ENCODE measurements at places on chromosomes 7 and 10. TPM values are rescaled to one million over a fixed set of nuclear protein-coding genes. Genes with fewer than 3 reads are reported as not detected.

DNA sequence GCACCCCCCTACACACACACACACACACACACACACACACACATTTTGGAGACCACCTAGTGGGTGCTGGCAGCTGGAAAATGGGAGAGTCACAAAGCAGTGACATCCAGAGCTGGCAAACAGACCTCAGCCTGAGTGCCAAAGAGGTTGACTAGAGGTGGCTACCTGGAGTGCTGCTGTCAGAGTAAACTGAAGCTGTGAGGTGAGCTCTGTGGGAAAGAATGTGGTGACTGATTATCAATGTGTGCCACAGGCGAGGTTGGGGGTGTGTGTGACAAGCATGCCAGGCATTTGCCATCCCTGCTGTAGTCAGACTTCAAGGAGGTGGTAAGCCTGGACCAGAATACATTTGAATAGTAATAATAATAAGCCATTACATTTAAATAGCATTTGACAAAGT, 120.6 kb downstream of the SLIT1 start:
- no peak for DNase-seq

GRCh38 chr10:17989908-17990767, 38.4 kb downstream of the SLC39A12 start:
- no peak for DNase-seq

GRCh38 chr7:8200717-8201116, 61.2 kb downstream of the ICA1 start:
- DNase-seq: no peak

GRCh38 chr10:60367431-60367830, 22.2 kb downstream of the ANK3 start:
- DNase-seq: no peak

GRCh38 chr10:130424418-130424817, 288.2 kb downstream of the GLRX3 start:
- no peak for DNase-seq

- no peak for DNase-seq
Measured at GRCh38 chr10:102597131-102597991, 46.9 kb upstream of the TRIM8 start.

TSPAN33 gene
- 68.8 TPM for total RNA-seq

ZNF853 gene
- total RNA-seq: 0.85 TPM

DNA sequence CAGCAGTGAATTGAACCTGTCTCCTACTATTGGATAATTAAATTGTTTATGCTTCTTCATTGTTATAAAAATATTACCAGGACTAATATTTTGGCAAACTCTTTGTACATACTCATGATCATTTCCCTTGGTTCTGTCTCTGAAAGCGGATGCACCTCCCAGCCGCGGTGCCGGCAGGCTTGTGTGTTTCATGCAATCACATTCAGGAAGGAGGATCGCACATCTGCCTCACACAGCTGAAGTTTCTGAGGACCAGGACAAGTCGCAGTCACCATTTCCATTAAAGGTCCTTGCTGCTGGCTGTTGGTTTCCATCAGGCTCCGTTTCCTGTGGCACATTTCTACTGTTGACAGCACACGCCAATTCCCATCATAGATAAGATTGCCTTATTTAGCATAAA, 117.8 kb upstream of the SHH start:
- DNase-seq: no peak

CNPY1 gene
- total RNA-seq: not detected

SPDYE5 gene
- not detected for total RNA-seq

ADAM12 gene
- total RNA-seq: 36.6 TPM

GRCh38 chr10:58998924-58999713, 177.3 kb upstream of the PHYHIPL start:
- DNase-seq: no peak

- no peak for DNase-seq
Measured at GRCh38 chr10:6699336-6699735, 119.3 kb upstream of the PRKCQ start.

RHEB gene
- total RNA-seq: 62.5 TPM

- no peak for DNase-seq
Measured at GRCh38 chr10:110175406-110175805, 32.0 kb upstream of the MXI1 start.

DNA sequence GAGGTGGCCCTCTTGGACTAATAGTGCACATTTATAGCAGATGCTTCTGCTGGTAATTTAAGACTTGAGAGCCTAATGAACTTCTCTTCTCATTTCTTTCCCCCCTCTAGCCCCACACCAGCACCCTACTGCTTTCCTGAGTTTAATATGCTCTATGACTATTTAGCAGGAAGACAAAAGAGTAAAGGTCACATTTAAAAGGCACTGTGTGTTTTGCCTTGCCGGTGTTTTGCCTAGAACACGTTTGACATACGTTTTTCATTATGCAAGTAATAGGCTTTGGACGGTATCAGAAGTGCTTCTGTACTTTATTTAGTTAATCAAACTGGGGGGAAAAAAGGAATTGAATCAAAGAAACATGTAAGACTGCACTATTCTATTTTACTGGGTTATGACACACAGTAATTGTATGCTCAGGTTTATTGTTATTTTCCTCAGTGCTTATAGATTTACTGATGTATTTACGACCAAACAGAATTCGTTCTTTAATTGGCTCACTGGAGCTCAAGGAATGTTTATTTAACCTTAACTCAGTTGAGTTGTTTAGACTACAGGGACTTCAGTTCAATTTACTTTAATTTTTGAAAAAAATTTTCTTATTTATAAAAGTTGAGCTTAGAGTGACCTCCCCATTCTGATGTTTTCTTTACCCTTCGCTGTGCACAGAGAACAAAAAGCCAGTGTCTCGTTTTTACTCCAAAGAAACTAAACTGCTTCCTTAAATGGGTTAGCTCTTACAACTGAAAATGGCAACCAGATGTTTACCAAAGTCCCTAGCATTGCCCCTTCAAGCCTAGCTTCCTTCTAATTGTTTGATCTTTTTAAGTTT, 35.4 kb downstream of the CPED1 start:
- DNase-seq: no peak

GRCh38 chr7:39153113-39153512, 175.4 kb downstream of the POU6F2 start:
- no peak for DNase-seq

PPP3CB gene
- total RNA-seq: 37.4 TPM

DNA sequence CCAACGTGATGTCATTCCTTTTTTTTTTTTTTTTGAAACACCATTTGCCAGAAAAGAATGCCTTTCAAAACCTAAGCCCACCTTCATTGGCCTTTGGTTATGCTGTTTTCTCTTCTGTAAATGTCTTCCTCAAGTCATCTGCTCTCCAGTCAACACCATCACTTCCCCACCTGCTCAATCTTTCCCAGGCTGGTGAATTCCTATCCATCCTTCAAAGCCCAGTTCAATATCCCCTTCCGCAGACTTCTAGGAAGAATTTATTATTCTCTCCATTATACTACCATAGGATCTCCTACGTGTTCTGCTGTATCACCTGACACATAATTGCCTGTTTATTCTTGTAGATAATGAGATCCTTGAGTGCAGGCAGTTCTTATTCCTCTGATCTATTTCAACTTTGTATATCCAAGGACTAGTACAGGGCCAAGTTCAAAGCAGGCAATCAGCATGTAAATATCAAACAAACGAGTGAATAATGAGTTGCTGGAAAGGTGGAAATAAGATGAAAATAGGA, 73.5 kb upstream of the PRR15 start:
- DNase-seq: no peak

DNA sequence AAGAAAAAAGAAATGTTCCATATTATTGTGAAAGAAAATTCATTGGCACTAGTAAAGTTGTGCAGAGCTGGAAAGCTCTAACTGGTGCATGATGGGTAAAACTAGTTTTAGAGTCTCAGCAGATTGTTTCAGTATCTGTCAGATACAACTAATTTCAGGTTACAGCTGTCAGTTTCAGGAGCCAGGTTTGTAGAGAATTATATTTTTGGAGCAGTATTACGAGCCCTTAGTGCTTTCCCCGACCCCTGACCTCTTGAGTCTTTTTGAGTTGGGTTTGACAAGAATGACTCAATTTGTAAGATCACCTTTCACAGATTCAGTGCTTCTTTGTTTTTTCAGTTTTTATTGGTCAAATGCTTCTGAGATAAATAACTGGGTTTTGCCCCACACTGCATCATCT, 366.4 kb upstream of the PLXDC2 start:
- DNase-seq: no peak

- DNase-seq: no peak
Measured at GRCh38 chr7:21514062-21514461, 28.8 kb upstream of the DNAH11 start.

NUDT13 gene
- 1.5 TPM for total RNA-seq

DNA sequence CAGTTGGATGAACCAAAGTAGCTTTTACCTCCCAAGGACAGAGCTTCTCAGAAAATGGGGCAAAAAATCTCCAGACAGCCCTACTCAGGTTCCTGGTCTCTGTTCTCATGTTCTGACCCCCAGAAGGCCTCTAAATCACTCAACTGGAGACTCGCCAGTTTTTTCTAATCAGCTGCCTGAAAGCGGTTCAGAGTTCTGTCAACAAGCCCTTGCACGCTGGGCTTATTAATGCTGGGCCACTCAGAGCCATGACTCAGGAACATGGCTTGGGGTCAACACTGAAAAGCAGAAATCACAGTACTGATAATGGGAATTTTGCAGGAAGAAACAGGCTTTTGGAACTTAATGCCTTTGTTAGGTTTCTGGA, 15.3 kb downstream of the ECHDC3 start:
- no peak for DNase-seq

GRCh38 chr10:8844141-8844540, 789.7 kb downstream of the GATA3 start:
- no peak for DNase-seq

ECHDC3 gene
- total RNA-seq: not detected

DNA sequence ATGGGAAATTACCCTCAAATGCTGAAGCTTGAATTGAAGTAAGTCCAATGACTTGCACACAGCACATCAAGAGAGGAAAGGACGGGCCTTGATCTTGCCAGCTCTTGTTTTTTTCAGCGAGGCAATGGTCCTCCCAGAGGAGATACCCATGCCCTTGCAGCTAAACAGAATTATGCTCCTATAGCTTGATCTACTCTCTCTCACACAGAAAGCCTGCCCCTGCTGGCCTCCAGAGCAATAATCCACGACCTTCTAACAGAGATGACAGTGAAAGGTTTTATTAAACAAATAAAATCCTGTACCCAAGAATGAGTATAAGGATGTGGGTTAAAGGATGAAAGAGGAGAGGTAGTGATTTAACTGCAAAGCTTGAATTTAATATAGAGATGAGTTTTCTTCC, 268.0 kb downstream of the ADRA2A start:
- no peak for DNase-seq

- no peak for DNase-seq
Measured at GRCh38 chr7:83359108-83359507, 196.4 kb upstream of the PCLO start.

- no peak for DNase-seq
Measured at GRCh38 chr7:40199076-40199802, 64.4 kb downstream of the SUGCT start.

- no peak for DNase-seq
Measured at GRCh38 chr7:151085329-151085690, 965 bp upstream of the AGAP3 start.

- DNase-seq: no peak
Measured at GRCh38 chr10:32377458-32378259, 30.7 kb upstream of the EPC1 start.

DNA sequence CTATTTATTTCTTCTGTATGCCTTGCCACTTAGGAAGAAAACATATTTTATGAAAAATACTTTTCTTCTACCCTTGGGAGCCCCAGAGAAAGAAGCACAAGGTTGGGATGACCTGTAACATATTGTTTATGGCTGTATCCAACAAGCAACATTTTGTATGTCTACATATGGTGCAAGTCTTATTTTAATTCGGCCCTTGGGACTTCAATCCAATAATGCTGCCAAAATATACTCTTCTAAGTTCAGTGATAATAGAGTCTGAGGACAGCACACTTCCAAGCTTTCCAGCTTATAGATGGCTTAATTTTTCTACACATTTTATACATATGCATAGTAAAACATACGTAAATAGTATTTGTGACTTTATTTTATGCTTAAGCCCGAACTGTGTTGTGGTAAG, 318.5 kb upstream of the SEMA3A start:
- no peak for DNase-seq

GRCh38 chr10:75688506-75689300, 257.3 kb downstream of the LRMDA start:
- no peak for DNase-seq

DNA sequence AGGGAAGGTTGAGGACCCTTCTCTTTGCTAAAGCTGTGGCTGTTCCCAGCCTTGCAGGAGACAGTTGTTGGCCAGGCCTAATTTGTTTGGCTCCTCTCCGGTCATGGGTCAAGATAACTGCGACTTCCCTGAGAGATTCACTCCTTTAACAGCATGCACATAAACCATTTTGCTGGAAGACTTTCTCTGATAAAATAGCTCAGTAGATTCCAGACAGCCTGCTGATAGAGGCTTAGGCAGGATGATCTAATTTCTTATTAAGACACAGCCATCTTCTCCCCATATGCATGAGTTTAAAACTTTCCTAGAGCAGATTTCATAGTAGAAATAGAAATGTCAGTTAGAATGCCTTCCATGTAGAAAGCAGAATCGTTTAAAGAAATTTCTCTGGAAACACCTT, 181.9 kb downstream of the WNT2 start:
- no peak for DNase-seq

DNA sequence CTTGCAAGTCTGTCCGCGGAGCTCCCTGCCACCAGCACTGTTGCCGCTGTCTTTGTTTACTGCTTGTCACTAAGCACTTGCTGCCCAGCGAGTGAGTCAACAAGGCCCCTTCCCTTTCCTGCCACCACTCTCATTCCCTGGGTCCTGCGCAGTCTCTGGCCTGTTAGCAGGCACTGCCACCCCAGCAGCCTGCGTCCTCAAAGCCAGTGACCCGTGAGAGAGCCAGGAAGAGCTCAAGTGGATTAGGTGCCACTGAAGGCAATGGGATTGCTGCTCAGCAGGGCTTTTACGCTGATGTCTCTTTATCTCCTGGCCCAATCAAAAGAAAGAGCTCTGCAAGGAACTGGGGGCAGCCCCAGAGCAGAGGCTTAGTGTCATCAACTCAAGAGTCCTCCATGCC, at the start of gene FRMPD2:
TSS of gene FRMPD2 (minus strand) at position 61 of the 400 bp plus-strand sequence. CDS start 129 bp downstream, outside the sequence.
- DNase-seq: no peak

- no peak for DNase-seq
Measured at GRCh38 chr7:27640884-27641574, 21.7 kb downstream of the HIBADH start.

SKIDA1 gene
- 0.37 TPM for total RNA-seq

DNA sequence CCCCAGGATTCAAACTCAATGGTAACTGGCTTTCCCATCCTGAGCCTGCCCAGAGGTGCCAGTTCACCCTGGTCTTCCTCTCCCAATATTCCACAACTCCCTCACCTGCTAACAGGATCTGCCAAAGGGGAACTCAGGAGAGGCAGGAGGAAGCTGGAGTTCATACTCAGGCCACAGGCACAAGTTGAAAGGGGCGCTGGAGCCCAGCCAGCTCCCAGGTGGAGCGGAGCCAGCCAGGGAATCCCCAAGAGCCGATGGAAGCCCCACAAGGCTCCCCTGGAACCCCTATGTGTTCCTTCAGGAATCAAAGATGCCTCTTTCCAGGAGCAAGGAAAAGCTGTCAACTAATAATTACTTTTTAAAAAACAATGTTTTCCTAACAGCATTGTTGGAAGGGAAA, 63.5 kb downstream of the SH3PXD2A start:
- no peak for DNase-seq

Measured in T-helper 17 cell (primary cell).